Astrocyte of the spinal cord (primary cell): ENCODE measurements at places on chromosomes 1 and 21.

DNA sequence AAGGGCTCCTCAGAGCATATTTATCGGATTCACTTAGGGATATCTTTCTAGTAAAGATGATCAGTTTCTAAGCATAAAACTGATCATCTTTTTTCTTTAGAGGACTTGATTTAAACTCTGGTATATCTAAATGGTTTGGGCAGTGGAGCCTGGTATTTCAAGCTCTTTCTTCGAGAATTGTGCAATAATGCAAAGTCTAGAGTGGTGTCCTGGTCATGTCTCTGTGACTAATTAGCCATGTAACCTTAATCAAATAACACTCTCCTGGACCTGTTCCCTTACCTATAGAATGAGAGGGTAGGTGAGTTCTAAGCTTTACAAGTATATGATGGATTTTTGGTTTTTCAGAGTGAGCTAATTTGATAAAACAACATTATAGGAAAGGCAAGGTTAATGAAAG lies 225.2 kb downstream of the RPS6KC1 start:
- no peak for DNase-seq

DNA sequence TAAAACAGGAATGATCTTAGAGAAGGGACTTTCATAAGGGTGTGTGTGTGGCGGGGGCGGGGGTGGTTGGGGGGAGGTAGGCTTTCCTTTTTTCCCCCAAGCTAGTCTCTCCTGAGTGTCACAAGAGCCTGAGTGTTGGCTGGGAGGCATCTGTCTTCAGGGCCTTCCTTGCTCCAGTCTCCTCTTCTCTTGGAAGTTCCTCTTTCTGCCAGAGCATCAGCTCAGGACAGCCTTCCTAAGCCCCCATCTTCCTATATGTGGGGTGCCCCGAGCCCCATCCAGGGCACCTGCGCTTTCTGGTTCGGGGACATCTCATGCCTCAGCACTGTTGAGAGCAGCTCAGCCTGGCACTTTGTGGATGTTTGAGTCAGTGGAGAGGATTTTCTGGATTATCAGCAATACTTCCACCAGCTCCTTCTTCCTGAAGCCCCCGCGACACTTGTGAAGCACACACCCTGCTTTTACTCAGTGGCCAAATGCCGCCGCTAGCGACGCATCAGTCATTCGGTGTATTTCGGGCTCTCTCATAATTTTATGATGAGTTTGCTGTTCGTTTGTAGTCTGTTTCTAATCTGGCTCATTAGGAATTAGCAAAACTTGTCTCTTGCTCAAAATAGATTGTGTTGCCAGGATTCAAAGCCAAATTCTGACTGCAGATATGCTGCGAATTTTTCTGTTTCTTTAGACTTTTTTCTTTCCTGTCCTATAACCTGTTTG lies 61.7 kb downstream of the GALNT2 start:
- no peak for DNase-seq

DNA sequence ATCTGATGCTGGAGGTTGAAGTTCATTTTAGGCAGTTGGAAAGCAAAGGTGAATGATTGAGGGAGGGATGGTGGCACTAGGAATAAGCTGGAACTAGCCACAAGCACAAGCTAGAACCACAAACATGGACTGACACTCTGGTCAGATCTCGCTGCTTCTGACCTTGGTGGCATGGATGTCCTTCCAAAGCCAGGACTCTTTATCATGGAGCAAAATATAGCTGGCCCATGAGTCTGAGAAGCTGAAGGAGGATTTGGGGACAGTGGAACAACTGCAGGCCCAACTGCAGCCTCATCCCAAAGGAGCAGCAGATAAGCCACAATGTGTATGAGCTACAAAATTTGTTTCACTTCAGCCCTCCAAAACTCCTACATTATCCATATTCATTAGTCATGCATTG lies 35.5 kb downstream of the SRSF11 start:
- DNase-seq, result no peak

GRCh38 chr1:81803431-81804110 lies 2.8 kb downstream of the ADGRL2 start:
- DNase-seq, result peak; percentile 27

GRCh38 chr1:247528812-247529474 lies 7.3 kb downstream of the OR2C3 start:
- DNase-seq, result no peak

- peak; percentile 97 for DNase-seq
These were observed 158.3 kb downstream of the TOMM20 start for GRCh38 chr1:234970401-234970730.

- DNase-seq, result no peak
These were observed 11.4 kb upstream of the CFAP126 start for GRCh38 chr1:161379071-161379470.

- DNase-seq, result peak; percentile 89
These were observed 43.4 kb downstream of the KIF1B start for GRCh38 chr1:10253755-10254154.

- peak; percentile 63 for DNase-seq
These were observed 13.8 kb upstream of the POGZ start for GRCh38 chr1:151472856-151473731.

DNA sequence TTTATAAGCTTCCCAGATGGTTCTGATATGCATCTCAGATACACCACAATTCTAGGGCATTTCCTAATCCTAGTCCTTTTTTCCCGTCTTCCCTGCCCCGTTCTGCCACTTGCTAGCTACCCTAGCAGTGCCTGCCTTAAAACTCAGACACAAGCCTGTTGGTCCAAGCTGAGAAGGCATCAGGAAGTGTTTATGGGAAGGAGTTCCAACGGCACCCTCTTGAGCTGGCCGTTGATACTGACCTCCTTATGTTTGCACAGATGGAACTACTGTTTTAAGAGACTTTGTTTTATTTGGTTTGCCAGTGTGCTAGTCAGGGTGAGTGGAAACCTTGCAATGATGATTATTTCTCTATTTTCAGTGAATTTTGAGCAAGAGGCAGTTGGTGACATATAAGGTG lies 67.2 kb downstream of the UCK2 start:
- DNase-seq, result peak; percentile 61

- no peak for DNase-seq
These were observed 7.0 kb upstream of the RWDD3 start for GRCh38 chr1:95226781-95227660.
